ENCODE measurements at places on chromosomes 13 and 19.

- no peaks in the 10 kb centered on the region for H3K27me3 ChIP-seq
- H3K4me3 ChIP-seq, result no peak overlapping the region
- H3K27ac ChIP-seq, result no peak overlapping the region
- H3K4me1 ChIP-seq, result no peaks in the 10 kb centered on the region
- H3K36me3 ChIP-seq, result no peaks in the 10 kb centered on the region
These were observed 46.5 kb upstream of the RCBTB2 start for GRCh38 chr13:48579165-48579918.

GRCh38 chr13:110217811-110218210 is 89.1 kb downstream of the COL4A1 start:
- H3K36me3 ChIP-seq, result peaks cover 19% of the 10 kb centered on the region
- no peak overlapping the region for H3K27ac ChIP-seq
- peaks cover 12% of the 10 kb centered on the region for H3K4me1 ChIP-seq
- H3K27me3 ChIP-seq, result no peaks in the 10 kb centered on the region

DNA sequence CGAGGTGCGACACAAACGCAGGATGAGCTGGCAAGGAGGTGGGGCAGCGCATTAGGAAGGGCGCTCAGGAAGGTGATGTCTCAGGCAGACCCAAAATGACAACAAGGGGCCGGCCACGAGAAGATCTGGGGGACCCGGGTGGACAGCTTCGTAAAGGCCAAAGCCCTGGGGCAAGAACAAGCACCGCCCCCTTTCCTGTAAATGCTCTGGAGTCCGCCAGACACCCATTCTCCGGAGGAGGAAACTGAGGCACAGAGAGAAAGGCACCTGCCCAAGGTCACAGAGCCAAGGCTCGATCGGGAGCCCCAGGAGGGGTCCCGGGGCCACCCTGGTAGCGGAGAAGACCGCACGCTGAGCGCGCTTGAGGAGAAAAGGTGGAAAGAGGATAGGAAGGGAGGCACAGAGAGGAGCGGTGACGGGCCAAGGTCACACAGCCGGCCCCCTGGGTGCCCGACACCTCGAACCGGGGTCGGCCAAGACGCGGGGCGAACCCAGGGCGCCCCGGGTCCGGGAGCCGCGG is 571 bp downstream of the SAFB2 start:
- peak; percentile 29 for DNase-seq
- H3K4me1 ChIP-seq, result peaks cover 10% of the 10 kb centered on the region
- H3K36me3 ChIP-seq, result peaks cover 43% of the 10 kb centered on the region
- peak overlapping the region; percentile 98 for H3K4me3 ChIP-seq

DNA sequence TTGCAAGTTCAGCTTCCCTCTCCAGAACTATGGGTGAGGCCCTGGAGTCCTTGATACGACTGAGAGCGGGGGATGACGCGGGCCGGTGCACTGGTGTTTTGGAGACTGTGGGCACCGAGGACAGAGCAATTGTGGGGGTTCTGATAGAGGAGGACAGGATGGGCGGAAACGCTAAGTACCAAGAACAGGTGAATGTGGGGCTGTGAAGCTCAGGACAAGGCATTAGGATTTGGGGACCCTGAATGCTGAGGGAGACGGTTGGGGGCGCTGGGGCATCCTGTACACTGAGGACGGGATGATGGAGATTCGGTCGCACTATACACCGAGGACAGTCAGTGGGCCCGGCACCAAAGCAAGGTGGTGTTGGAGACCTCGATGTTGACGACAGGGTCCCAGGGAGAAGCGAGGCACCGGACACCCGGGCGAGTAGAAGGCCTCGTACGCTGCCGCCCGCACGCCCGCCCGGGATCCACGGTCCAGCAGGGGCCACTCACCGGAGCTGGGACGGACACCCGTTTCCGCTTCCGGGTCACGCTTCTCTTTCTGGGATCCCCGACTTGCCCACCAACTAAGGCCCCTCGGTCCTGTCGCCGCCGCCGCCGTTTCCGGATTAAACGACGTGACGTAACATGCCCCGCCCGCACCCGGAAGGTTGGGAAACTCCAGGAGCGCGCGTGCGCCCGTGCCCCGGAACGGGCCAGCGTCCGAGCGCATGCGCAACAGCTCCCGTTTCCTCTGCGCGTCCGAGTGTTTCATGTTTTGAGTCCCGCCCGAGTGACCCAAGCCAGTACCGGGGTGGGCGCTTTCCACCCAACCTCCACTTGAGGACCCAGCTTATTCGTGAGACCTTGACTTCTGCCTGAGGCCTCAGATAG is at the start of gene CHMP2A:
CHMP2A (minus strand) TSS at position 612 of the 875 bp plus-strand sequence. CDS start 893 bp downstream, outside the sequence.
- DNase-seq, result peak; percentile 96
- no peaks in the 10 kb centered on the region for H3K27me3 ChIP-seq
- H3K36me3 ChIP-seq, result peaks cover 33% of the 10 kb centered on the region
- H3K27ac ChIP-seq, result peak within 1 kb of the TSS; percentile 90
- peaks cover 41% of the 10 kb centered on the region for H3K4me1 ChIP-seq
- peak within 1 kb of the TSS; percentile 75 for H3K4me3 ChIP-seq

- no peak overlapping the region for H3K4me3 ChIP-seq
- H3K27me3 ChIP-seq, result peaks cover 14% of the 10 kb centered on the region
- H3K36me3 ChIP-seq, result no peaks in the 10 kb centered on the region
- DNase-seq, result no peak
These were observed 10.1 kb downstream of the NFILZ start for GRCh38 chr19:8640402-8641004.

GRCh38 chr19:5631567-5632240 is 8.8 kb downstream of the SAFB start:
- DNase-seq, result no peak
- peaks cover 57% of the 10 kb centered on the region for H3K36me3 ChIP-seq
- H3K4me3 ChIP-seq, result no peak overlapping the region
- H3K27me3 ChIP-seq, result no peaks in the 10 kb centered on the region
- H3K4me1 ChIP-seq, result peaks cover 3% of the 10 kb centered on the region
- H3K27ac ChIP-seq, result no peak overlapping the region

GRCh38 chr13:105089858-105090643 is 1445.4 kb downstream of the EFNB2 start:
- H3K4me3 ChIP-seq, result no peak overlapping the region
- no peak overlapping the region for H3K27ac ChIP-seq
- H3K36me3 ChIP-seq, result no peaks in the 10 kb centered on the region
- no peaks in the 10 kb centered on the region for H3K27me3 ChIP-seq
- no peak for DNase-seq
- H3K4me1 ChIP-seq, result peaks cover 5% of the 10 kb centered on the region

GRCh38 chr13:106500445-106500844 is 35.0 kb downstream of the EFNB2 start:
- H3K27ac ChIP-seq, result no peak overlapping the region
- H3K27me3 ChIP-seq, result no peaks in the 10 kb centered on the region
- no peaks in the 10 kb centered on the region for H3K36me3 ChIP-seq
- H3K4me1 ChIP-seq, result peaks cover 25% of the 10 kb centered on the region
- H3K4me3 ChIP-seq, result no peak overlapping the region
- DNase-seq, result no peak

- H3K27ac ChIP-seq, result no peak overlapping the region
- no peak overlapping the region for H3K4me3 ChIP-seq
- H3K4me1 ChIP-seq, result no peaks in the 10 kb centered on the region
- H3K27me3 ChIP-seq, result no peaks in the 10 kb centered on the region
These were observed 90.5 kb upstream of the ANKRD10 start for GRCh38 chr13:111005364-111005763.

GRCh38 chr13:109211616-109212015 is 574.8 kb downstream of the IRS2 start:
- no peaks in the 10 kb centered on the region for H3K27me3 ChIP-seq
- no peaks in the 10 kb centered on the region for H3K36me3 ChIP-seq
- peak; percentile 46 for DNase-seq
- peaks cover 5% of the 10 kb centered on the region for H3K4me1 ChIP-seq

DNA sequence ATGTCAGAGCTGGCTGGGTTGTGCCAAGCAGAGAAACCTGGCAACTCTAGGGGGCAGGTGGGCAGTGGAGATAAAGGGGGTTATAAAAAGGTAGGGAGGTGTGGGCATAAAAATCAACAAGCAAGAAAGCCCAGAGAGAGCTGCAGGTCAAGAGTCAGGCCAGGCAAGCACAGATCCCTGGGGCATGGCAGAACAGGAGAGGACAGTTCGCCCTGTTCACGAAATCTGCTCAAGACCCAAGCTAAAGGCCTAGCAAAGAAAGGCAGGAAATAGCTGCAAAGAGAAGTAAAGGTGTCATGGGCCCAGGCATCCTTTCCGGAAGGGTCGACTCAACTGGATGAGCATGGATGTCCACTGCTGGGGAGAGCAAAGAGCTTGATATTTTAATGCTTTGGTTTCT is 3.4 kb downstream of the MBNL2 start:
- H3K27me3 ChIP-seq, result no peaks in the 10 kb centered on the region
- H3K27ac ChIP-seq, result peak overlapping the region; percentile 97
- no peak for DNase-seq

DNA sequence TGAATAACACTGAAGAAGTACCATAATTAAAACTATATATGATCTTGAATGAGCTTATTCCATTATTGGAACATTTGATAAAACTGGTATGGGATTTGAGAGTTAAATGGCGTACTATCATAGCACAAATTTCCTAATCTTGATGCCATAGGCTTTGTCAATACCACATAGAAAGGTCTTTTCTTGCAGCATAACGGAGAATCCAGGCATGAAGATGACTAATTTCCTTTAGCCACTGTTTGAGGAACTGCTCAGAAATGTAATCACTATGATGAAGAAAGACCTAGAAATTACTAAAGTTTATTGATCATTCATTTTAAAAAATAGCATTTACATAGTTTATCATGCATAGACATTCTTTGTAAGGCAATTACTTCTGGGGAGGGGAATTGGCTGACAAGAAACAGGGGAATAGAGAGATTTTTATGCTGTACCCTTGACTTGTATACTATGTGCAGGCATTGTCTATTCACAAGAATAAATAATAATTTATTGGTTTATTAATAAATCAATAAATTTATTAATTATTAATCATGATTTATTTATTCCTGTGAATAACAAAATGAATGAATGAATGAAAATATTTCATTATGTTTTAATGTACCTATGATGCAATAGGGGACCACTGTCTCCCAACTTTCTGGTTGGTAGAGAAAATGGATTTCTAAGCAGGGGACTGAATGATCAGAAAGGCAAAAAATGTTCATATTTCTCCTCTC is 2676.6 kb downstream of the PCDH9 start:
- H3K27me3 ChIP-seq, result no peaks in the 10 kb centered on the region
- H3K36me3 ChIP-seq, result no peaks in the 10 kb centered on the region
- no peak for DNase-seq

GRCh38 chr19:51695702-51696315 is 2.7 kb downstream of the SPACA6 start:
- peaks cover 47% of the 10 kb centered on the region for H3K36me3 ChIP-seq
- peak; percentile 3 for DNase-seq
- H3K27me3 ChIP-seq, result no peaks in the 10 kb centered on the region
- peaks cover 5% of the 10 kb centered on the region for H3K4me1 ChIP-seq
- H3K27ac ChIP-seq, result no peak overlapping the region
- H3K4me3 ChIP-seq, result no peak overlapping the region

DNA sequence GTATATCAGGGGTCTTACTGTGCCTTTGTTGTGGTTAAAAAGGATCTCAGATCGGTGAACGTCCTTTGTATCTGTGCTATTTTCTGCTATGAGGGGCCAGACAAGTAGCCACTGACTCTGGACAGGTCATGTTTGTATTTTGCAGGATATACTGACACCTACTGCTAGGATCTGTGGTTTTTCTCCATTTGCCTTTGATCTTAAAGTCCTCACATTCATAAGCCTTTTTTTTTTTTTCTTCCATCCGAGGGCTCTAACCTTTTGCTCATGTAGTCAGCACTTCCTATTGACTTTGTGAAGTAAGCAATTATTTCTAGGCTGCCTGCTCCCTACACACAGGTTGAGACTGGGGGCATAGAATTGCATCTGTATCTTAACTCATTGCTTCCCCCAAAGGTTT is 106.2 kb downstream of the SLITRK5 start:
- no peaks in the 10 kb centered on the region for H3K27me3 ChIP-seq
- DNase-seq, result no peak
- no peak overlapping the region for H3K27ac ChIP-seq

GRCh38 chr19:18800636-18801035 is 9.5 kb upstream of the COMP start:
- H3K27ac ChIP-seq, result no peak overlapping the region
- 0 out of 2 replicates have a peak, but pooled peaks cover 5% of the 10 kb centered on the region for H3K27me3 ChIP-seq
- no peak overlapping the region for H3K4me3 ChIP-seq
- H3K36me3 ChIP-seq, result no peaks in the 10 kb centered on the region

DNA sequence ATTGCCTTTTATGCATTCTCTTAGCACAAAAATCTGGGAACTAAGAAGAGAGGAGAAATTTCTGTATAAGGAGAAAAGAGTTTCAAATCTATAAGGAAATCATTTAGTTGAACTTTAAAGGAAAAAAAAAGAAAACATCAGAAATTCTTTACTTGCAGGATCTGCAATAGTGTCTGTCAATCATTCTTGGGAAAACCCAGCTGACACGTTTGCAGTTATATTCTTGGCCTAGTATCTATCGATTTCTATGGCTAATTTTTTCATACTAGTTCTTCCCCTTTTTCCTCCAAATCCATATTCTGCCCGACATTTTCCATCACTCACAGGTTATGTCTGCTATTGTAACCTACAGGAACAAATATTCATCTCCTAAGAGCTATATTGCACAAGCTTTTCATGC is 160.7 kb downstream of the ABCC4 start:
- H3K27me3 ChIP-seq, result no peaks in the 10 kb centered on the region
- H3K4me3 ChIP-seq, result no peak overlapping the region
- no peak overlapping the region for H3K27ac ChIP-seq
- no peak for DNase-seq
- H3K4me1 ChIP-seq, result peaks cover 10% of the 10 kb centered on the region

DNA sequence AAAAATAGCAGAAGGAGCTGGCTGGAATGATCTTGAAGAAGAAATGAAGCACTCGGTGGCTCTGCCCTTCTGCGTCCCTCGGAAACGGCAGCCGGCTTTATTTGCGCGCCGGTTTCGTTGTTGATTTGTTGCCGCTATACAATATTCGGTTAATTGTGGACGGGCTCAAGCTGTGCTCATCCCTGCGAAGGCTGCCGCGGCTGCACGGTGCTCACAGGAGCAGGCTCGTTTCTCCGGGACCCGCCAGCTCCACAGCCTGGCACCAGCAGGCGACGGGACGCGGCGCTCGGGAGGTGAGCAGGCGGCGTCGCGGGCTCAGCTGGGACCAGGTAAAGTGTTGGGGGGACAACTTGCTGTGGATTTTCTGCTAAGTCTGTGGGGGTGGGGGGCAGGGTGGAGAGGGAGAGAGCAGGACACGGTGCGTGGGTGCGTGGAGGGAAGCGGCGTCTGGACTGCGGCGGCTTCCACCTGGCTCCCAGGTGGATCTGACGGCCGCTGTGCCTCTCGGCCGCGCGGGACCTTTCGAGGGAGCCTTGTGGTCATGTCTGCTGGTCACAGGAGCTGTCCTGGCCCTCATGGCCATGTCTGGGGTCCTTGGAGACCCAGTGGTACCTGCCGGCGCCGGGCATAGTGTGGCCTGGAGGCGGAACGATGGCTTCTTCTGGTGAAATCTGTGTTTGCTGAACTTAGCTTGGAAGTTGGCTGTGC is 90.9 kb downstream of the TEX29 start:
- H3K4me3 ChIP-seq, result no peak overlapping the region
- no peak for DNase-seq
- no peak overlapping the region for H3K27ac ChIP-seq

DNA sequence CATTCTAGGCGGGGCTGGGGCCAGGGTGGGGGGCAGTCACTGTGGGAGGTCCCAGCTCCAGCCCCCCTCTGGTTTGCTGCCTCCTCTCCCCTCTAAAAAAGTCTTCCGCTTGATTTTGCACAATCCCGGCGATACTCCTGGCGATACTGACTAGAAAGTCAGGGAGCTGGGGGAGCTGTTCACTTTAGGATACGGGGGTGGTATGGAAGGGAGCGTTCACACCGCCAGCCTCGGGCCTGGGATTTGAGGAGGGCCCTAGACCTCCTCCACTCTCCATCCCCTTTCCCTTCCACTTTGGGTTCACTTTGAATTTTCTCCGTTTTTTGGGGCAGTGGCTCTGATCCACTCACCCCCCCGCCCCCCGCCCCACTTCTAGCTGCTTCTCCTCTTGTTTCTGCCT is 35.0 kb downstream of the KEAP1 start:
- no peaks in the 10 kb centered on the region for H3K36me3 ChIP-seq
- H3K27ac ChIP-seq, result no peak overlapping the region
- no peaks in the 10 kb centered on the region for H3K4me1 ChIP-seq
- no peak overlapping the region for H3K4me3 ChIP-seq
- no peaks in the 10 kb centered on the region for H3K27me3 ChIP-seq

Measured in SK-N-SH (cell line).